Caco-2 (cell line): ENCODE measurements at places on chromosomes 13 and 19. TPM values are rescaled to one million over a fixed set of nuclear protein-coding genes. Genes with fewer than 3 reads are reported as not detected.

DNA sequence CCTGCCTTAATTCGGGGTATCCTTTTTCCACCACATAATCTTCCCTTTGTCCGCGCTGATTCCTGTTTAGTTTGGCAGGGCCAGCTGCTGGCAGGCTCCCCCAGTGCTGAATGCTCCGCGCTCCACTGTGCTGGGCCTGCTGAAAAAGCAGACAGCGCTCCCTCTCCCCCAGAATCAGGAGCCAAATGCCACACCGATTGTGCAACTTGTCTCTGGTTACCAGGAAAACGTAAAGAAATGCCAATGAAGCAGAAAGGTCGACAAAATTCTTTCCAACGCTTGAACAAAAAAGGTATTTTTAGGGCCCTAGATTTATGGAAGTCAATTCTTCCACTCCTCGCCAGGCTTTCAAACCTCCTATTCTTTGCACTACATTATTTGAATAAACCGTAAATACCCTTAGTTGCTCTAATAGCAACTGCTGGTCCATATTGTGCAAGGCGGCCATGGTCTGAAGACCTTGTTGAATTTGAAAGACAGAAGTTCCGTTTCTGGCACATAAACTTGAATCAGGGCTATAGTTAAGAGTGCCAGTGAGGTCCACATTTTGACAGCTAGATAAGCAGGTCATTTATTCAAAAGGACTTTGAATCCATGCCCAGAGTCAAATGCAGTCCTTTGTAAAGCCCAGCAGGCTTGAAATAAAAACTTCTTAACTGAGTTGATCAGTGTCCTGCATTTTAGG is 206.7 kb upstream of the RFC3 start:
- no peak for DNase-seq
- H3K27ac ChIP-seq: no peak overlapping the region
- no peaks in the 10 kb centered on the region for H3K36me3 ChIP-seq
- H3K4me3 ChIP-seq: no peak overlapping the region
- peaks cover 9% of the 10 kb centered on the region; the same call in 1 of the 2 replicates for H3K4me1 ChIP-seq

The SERPINE3 gene
- total RNA-seq: not detected in 2 replicates

DNA sequence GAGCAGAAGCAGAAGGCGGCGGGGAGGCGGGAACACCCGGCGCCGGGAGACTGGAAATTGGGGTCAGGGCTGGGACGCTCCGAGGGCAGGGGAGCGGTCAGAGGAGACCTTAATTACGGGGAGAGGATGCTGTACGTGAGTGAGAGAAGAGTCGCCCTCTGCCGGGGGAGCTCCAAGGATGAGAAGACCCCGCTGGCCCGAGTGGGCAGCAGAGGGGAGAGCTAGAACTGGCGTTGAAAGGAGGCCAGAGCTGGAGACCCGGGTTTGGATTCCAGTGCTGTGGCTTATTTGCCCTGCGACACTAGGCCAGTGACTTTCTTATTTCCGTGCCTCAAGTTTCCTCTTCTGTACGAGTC is 536 bp downstream of the FAM32A start:
- H3K36me3 ChIP-seq: peaks cover 13% of the 10 kb centered on the region
- H3K4me1 ChIP-seq: peaks cover 23% of the 10 kb centered on the region
- peak; percentile 53 for DNase-seq
- H3K4me3 ChIP-seq: peak overlapping the region; percentile 80

The COMP gene
- total RNA-seq: 0.14 and 0.16 TPM in 2 replicates

DNA sequence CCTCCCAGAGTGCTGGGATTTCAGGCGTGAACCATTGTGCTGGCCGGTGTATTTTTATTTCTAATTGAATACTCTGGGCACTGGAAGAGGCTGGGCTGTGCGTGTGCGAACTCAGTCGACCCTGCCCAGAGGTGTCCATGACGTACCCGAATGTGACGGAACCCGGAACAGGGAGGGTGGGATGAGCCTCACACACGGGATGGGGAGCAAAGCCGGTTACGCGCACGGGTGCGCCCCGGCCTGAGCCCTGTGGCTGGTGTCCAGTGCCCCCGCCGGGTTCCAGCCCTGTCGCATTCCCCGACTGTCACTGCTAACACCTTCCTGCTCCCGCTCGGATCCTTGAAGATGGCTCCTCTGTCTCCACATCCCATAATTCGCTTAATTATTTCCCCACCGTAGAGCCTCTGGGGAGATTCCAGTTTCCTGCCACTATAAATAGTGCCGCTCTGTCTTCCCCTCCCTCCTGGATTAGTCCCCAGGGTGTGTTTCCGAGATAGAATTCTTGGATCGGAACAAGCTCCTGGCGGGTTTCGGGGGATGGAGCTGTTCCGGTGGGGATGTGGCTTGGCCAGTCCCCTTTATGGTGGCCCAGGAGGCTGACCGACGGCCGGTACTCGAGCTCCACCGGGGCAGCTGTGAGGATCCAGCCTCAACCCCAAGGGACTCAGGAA is 22.0 kb downstream of the SBNO2 start:
- no peak for DNase-seq
- no peak overlapping the region for H3K27ac ChIP-seq
- H3K4me1 ChIP-seq: no peaks in the 10 kb centered on the region
- no peak overlapping the region for H3K4me3 ChIP-seq
- H3K36me3 ChIP-seq: peaks cover 2% of the 10 kb centered on the region; the same call in 1 of the 2 replicates

GRCh38 chr19:2619076-2619475 is 83.4 kb downstream of the GNG7 start:
- H3K4me3 ChIP-seq: no peak overlapping the region
- H3K36me3 ChIP-seq: no peaks in the 10 kb centered on the region
- H3K4me1 ChIP-seq: no peaks in the 10 kb centered on the region
- H3K27ac ChIP-seq: no peak overlapping the region
- no peaks in the 10 kb centered on the region for H3K27me3 ChIP-seq

DNA sequence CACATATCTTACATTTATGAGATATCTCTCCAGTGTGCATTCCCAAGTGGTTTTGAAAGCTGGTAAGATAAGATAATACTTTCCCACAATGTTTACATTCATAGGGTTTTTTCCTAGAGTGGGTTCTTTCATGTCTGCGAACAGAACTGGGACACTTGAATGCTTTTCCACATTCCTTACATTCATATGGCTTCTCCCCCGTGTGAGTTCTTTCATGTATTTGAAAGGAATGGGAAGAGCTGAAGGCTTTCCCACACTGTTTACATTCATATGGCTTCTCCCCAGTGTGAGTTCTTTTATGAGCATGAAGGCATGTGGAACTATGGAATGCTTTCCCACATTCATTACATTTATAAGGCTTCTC is 19.7 kb downstream of the ZNF433 start:
- H3K27me3 ChIP-seq: no peaks in the 10 kb centered on the region
- H3K27ac ChIP-seq: no peak overlapping the region
- no peak overlapping the region for H3K4me3 ChIP-seq
- no peaks in the 10 kb centered on the region for H3K4me1 ChIP-seq
- no peaks in the 10 kb centered on the region for H3K36me3 ChIP-seq
- no peak for DNase-seq

The ARRDC5 gene
- total RNA-seq: not detected in 2 replicates

The CDX2 gene
- total RNA-seq: 104 and 109 TPM in 2 replicates

DNA sequence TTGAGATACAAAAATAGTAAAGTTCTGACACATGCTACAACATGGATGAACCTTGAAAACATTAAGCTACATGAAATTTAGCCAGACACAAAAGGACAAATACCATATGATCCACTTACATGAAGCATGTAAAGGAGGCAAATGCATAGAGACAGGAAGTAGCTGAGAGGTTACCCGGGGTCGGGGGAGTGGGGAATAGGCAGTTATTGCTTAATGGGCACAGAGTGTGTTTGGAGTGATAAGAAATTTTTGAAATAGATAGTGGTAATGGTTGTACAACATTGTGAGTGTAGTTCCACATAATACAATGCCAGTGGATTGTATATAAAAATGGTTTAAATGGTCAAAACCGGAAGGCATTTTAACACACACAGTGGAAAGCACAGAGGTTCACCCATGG is 4.3 kb downstream of the N4BP2L1 start:
- no peak overlapping the region for H3K27ac ChIP-seq
- H3K4me1 ChIP-seq: peaks cover 8% of the 10 kb centered on the region
- H3K4me3 ChIP-seq: no peak overlapping the region
- DNase-seq: no peak
- H3K27me3 ChIP-seq: no peaks in the 10 kb centered on the region

The TYK2 gene
- total RNA-seq: 124 and 134 TPM in 2 replicates

DNA sequence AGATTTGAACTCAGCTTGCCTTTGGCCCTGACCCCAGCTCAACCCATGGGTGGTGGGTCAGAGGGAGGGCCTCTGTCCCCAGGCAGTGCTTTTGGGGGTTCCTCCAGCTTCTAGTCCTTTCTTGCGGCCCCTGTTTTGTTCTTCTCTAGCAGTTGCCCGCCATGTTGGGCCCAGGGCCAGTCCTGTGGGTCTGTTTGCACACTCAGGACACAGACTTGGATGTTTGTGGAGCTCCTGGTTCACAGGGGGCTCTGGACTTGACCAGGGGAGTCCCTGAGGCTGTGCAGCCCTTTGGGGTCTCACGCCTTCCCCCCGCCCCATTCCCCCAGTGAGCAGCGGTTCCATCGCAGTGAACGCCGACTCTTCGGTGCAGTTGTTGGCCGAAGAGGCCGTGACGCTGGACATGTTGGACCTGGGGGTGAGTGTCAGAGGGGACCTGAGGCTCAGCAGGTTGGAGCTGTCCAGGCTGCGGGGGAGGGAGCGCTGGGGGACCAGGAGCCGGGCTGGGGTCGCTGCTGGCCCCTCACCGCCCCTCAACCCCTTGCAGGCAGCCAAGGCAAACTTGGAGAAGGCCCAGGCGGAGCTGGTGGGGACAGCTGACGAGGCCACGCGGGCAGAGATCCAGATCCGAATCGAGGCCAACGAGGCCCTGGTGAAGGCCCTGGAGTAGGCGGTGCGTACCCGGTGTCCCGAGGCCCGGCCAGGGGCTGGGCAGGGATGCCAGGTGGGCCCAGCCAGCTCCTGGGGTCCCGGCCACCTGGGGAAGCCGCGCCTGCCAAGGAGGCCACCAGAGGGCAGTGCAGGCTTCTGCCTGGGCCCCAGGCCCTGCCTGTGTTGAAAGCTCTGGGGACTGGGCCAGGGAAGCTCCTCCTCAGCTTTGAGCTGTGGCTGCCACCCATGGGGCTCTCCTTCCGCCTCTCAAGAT is 2.5 kb downstream of the ATP5F1D start:
- H3K27ac ChIP-seq: no peak overlapping the region
- H3K4me3 ChIP-seq: no peak overlapping the region
- peak; percentile 74 for DNase-seq
- no peaks in the 10 kb centered on the region for H3K27me3 ChIP-seq
- H3K4me1 ChIP-seq: peaks cover 48% of the 10 kb centered on the region

DNA sequence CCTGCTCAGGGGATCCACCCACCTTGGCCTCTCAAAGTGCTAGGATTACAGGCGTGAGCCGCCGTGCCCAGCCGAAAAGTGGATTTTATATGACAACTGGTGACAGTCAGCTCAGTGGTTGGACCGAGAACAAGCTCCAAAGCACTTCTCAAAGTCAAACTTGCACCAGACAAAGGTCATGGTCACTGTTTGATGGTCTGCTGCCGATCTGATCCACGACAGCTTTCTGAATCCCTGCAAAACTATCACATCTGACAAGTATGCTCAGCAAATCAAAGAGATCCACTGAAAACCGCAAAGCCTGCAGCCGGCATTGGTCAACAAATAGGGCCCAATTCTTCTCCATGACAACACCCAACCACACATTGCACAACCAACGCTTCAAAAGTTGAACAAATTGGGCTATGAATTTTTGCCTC is 21.6 kb upstream of the NAA16 start:
- H3K4me3 ChIP-seq: no peak overlapping the region
- H3K27me3 ChIP-seq: no peaks in the 10 kb centered on the region

DNA sequence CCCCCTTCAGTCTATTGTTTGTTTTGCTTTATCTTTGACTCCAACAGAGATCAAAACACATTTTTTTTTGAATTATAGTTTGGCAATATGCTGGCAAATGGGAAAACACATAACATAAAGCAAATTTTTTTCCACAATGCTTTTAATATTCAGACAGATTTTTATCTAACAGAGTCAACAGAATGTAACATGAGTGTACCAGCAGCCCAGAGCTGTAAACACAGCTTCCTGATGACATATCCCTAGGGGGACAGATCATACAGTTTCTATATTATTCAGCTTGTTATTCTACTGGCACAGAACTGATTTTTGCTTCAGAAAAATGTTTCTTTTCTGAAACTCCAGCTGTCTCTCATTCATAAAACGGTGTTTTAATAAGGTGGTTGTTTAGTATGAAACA is 168.8 kb downstream of the OLFM4 start:
- no peak for DNase-seq
- no peaks in the 10 kb centered on the region for H3K27me3 ChIP-seq
- H3K4me1 ChIP-seq: no peaks in the 10 kb centered on the region
- no peak overlapping the region for H3K27ac ChIP-seq
- H3K36me3 ChIP-seq: no peaks in the 10 kb centered on the region

The KHSRP gene
- total RNA-seq: 589 and 610 TPM in 2 replicates

The NUFIP1 gene
- total RNA-seq: 15.2 and 15.4 TPM in 2 replicates

DNA sequence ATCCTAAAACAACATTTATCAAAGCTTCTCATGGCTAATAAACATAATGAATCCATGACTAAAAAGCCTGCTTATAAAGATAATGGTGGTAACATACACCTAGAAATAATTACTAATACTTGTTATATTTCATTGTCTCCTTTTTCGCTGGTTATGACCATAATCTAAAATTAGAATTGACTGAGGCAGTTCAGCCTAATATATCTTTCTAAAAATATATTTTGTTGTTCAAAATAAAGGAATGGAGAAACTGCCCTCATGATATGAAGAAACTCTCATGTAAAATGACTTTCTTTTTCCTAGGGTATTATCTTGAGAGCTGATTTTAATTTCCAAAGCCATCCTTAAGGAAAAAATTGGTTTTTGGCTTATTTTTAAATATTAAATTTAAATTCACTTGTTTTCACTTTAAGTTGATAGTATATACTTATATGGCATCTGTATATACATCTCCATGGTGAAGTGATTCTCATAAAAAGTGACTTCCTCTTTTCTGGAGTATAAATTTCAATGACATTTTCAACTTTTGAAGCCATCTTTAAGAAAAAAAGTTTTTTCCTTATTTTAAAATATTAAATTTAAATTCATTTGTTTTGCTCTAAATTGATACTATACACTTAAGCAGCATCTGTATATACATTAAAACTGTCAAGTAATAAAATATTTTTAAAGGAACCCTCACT is 204.6 kb downstream of the VWA8 start:
- no peak for DNase-seq
- H3K27me3 ChIP-seq: no peaks in the 10 kb centered on the region
- H3K4me1 ChIP-seq: no peaks in the 10 kb centered on the region
- no peak overlapping the region for H3K4me3 ChIP-seq

GRCh38 chr13:66659701-66660467 is 570.3 kb downstream of the PCDH9 start:
- no peak for DNase-seq
- no peaks in the 10 kb centered on the region for H3K27me3 ChIP-seq
- no peak overlapping the region for H3K4me3 ChIP-seq
- H3K36me3 ChIP-seq: no peaks in the 10 kb centered on the region
- H3K4me1 ChIP-seq: no peaks in the 10 kb centered on the region
